ENCODE measurements at places on chromosomes 7 and 10.

GRCh38 chr10:67988606-67989005 lies 86.5 kb downstream of the HERC4 start:
- DNase-seq = no peak

DNA sequence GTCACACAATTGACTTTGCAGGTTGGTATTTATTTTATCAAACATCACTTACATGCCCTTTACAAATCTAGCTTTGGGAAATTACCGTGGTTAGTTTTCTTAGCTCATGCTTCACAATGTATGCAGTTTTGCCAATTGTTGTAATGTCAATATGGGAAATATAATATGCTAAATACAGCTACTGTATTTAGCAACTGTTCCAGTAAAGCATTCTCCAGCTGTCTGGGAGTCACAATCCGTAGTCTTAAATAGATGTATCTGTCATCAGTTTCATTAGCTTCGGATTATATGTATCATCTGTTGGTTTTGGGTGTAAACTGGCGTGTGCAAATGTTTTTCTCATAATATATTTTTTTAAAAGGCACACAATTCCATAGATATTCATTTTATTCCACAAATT lies 19.4 kb upstream of the AHR start:
- no peak for DNase-seq

DNA sequence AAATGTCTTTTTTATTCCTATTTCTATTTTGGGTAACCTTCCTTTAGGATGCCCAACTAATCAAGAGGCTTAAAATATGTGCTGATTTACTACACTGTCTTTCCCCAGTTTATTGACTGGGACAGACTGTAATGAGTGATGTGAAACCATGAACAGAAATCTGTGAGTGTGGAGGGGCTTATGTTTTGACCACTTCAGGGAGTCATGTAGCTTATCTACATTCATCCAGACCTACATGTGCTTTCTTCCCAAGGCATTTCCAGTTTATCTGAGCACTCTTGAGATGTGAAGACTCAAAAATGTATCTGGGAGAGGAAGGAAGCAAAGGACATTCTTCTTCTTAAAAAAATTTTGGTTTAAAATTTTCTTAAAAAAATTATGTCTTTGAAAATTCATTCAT lies 45.2 kb downstream of the STAM start:
- DNase-seq = no peak

DNA sequence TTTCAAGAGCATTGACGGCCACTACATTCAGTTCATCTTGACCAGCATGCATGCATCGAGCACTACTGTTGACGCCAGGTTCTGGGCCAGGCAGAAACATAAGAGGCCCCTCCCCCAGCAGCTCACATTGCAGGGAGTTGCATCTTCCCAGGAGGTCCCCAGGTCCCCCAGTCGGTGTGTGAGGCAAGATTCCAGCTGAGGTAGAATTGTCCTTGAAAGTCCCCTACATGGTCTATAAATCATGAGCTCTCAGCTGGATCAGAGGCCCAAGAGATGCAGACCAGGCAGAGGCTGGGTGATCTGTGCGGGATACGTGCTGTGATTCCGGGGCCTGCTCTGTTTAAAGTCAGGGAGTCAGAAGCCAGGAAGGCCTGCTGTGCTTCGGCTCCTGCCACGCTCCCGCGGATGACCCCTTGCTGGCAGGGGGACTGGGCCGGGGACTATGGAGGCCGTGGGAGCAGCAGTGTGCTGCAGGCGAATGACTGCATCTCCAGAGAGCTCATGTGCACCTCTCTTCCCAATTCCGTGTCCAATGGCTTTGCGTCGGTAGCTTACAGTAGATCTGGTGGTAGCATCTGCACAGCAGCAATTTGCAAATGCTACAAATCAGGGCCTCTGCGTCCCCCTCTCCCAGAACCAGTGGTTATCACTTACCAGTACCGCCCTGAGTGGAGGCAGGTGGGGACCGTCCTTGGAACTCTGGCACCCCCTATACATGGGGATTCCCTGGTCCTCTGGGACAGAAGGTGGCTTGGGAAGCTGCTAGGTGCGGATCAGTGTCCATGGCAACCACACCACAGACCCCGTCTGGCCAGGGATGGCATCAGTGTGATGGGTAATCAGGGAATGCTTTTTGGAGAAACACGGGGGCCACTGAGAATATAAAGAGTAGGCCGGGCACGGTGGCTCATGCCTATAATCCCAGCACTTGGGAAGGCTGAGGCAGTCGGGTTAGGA lies 93.6 kb downstream of the RGS10 start:
- DNase-seq = no peak

- no peak for DNase-seq
Measured at GRCh38 chr7:84112771-84113170, 81.8 kb downstream of the SEMA3A start.

All from activated T-helper 1 cell treated with Interleukin-2 at 50 U/mL for 16 hours (primary cell).